Stimulated activated CD8-positive, alpha-beta memory T cell treated with anti-CD3 and anti-CD28 coated beads, Interleukin-4, amount 100 ng/mL, for 1 hour (primary cell): ENCODE measurements at places on chromosomes 6 and 20.

DNA sequence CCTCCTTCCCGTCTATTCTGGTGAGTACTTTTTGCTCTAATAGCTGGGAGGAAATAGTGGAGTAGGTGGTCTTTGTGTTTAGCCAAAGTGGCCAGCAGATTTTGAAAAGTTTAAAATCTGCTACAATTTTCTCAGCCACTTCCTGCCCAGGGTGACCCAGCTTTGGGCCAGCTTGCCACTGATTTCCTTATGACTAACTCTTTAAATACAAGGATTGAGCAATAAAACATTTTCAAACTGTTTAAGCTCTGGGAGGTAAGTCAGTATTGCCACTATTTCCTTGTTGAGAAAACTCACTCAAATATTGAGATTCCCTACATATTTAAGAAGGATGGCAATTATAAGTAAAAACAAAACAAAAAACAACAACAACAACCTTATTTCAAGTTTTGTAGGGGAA lies 54.5 kb downstream of the TRMT11 start:
- no peak for DNase-seq

DNA sequence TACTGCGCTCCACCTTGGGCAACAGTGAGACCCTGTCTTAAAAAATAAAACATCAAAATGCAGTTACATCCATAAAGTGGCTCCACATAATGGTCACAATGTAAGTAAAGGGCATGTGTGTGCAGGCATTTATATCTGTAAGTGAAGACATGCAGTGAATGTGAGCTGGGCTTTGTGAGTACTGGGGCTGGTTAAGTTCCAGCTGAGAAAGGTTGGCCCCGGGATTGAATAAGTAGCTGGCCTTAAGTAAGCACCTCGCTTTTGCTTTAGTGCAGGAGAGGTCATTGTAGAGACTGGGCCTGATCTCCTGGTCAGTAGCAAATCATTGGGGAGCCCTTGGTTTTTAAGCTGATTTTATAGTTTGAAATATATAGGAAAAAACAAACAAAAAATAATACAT lies 8.0 kb downstream of the QKI start:
- DNase-seq = no peak

DNA sequence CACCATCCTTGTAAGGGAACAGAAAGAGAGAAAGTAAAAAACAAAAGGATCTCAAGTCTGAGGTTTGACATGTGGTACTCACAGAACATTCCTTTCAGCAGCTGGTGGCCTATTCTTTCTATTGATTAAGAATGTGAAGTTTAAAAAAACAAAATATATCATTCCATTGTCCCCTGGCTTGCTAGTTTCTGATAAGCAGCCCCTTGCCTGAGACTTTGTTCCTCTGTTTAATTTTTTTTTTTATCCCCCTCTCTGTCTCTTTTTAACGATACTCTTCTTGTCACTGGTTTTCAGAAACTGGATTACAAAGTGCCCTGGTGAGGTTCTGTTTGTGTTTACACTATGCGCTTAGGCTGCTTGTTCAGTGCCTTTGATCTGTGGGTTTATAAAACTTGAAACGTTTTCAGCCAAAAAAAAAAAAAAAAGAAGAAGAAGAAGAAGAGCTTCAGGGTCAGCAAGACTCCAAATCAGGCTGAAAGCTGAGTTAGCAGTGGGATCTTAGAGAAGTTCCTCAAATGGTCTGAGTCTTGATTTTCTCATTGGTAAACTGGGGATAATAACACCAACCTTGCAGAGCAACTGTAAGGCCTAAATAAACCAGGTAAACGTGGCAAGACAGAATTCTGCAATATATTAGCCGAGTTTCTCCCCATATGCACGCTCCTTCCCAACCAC lies 45.1 kb upstream of the SLC22A23 start:
- no peak for DNase-seq

DNA sequence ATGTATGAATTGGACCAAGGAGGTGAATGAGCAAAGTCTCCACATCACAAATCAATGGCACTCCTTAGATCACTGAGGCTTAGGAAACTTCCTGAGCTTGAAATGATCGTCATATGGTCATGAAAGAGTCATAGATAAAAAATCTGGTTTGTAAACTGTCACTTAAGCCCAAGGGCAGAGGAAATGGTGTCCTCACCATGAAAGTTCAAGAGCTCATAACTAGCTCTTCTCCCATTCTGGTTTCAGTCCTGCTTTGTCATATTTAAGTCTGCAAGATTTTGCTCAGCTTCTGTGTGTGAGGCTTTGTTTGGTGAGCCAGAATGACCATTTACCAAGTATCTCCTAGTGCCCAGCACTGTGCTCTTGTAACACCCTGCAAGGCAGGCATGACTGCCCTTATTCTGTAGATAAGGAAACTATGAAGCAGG lies 60.5 kb downstream of the GJA10 start:
- no peak for DNase-seq

DNA sequence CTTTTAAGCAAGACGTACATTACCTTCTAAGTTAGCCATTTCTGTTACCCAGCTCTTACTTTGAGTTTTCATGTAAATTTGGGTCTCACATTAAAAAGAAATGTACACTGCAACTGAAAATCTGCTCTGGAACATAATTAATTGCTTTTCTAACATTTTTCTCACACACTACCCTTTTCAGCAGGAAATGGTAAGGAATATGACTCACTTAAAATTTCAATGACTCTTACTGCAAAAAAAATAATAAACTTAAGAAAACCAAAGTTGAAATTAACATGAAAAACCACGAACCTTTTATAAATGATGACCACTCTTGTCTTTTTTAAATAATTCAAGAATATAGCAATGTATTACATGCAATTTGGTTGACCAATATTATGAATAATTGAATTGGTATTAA lies 1.3 kb downstream of the CGA start:
- DNase-seq = no peak

- no peak for DNase-seq
These were observed 427 bp upstream of the NFKBIE start for GRCh38 chr6:44265722-44266233.

GRCh38 chr6:121879149-121879548 lies 443.7 kb downstream of the GJA1 start:
- DNase-seq = no peak

- no peak for DNase-seq
These were observed 4.8 kb upstream of the EMILIN3 start for GRCh38 chr20:41371371-41371770.

DNA sequence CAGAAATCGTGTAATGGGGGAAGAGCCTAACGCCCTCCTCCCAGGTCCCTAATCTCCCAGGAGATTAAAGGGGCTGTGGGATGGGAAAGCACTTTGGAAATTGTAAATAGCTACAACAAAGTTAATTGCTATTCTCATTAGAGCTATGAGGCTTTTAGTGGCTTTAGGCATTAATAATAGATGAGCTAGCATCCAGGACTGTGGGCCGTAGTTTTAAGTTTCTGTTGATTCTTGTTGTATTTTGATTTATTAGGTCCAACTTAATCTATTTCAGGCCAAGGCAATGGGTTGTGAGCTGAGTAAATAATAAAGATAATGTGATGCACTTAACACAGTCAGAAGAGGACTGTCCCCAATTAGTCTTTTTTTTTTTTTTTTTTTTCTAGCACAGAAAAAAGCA lies 67.7 kb downstream of the ANKRD6 start:
- no peak for DNase-seq

DNA sequence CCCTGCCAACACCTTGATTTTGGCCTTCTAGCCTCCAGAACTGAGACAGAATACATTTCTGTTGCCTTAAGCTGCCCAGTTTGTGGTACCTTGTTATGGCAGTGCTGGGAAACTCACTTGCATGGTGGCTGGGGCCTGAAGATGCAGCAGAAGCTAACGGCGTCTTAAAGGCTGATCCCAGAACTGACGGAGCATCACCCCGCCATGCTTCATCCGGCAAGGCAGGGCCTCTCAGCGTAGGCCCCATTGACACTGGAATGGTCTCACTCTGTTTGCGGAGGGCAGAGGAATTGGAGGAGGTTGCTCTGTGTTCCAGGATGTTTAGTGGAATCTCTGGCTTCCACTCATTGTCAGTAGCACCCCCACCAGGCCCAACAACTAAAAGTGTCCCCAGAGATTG lies 102.1 kb downstream of the JPH2 start:
- DNase-seq = no peak

- DNase-seq = no peak
These were observed 2.4 kb downstream of the SIGLEC1 start for GRCh38 chr20:3710011-3710466.

DNA sequence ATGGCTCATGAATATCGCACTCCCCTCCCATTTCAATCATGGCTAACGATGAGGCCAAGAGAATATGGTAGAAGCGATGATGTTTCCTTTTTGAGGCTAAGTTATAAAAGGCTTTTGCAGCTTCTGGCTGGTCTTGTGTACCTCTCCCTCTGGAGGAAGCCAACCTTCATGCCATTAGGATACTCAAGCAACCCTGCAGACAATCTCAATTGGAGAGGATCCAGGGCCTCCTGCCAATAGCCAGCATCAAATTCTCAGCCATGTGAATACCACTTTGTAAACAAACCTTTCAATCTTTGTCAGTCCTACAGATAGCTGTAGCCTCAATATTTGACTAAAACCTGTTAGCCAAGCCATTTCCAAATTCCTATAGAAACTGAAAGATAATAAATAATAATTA lies 738.4 kb downstream of the KIF16B start:
- no peak for DNase-seq

DNA sequence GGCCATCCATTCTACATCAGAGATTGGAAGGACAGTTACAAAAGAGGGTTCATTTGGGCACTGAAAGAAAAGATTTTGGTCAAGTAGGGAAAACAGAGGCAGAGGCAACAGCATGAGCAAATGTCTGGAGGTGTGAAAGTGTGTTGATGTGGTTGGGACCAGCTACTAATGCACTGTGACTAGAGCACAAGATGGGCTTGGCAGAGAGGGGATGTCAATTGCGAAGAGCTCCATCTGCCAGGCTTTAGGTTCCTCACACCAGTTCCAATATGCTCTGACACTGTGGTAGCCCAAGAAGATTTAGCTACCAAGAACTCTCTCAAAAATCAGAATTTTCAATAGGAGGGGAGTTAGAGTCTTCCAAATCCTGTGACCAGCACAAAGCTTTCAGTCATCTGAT lies 42.1 kb downstream of the TRAF3IP2 start:
- DNase-seq = no peak

DNA sequence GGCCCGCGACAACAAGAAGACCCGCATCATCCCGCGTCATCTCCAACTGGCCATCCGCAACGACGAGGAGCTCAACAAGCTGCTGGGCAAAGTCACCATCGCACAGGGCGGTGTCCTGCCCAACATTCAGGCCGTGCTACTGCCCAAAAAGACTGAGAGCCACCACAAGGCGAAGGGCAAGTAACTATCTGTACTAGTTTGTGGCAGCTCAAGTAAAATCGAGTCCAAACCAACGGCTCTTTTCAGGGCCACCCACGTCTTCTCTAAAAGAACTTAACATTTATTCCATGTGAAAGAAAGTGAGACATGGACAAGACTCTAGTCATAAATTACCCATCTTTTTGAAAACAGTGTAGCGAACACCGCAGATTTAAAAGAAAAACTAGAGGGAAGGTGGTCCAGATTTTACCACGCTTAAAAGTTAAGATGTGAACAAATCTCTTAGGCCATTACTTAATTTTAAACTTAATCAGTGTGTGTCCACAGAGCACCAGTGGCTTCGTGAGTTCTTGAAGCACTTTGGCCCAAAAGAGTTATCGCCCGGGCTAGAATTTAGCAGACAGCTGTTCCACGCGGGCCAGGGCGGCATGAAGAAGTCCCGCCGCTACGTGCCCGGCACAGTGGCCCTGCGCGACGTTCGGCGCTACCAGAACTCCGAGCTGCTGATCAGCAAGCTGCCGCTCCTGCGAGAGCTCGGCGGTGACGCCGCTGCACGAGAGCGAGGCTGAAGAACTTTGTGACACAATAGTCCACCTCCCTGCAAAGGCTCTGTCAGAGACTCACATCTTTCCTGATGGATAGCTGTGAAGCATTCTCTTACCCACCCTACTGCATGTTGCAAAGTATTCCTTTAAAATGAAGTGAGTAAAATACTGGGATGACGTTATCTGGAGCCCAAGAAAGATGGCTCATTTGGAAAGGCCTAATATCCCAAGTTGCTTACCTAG lies 113.9 kb upstream of the PRSS16 start:
- DNase-seq = no peak

- DNase-seq = no peak
These were observed 4.0 kb downstream of the MYLIP start for GRCh38 chr6:16132909-16133308.

- DNase-seq = no peak
These were observed 13.5 kb upstream of the XRN2 start for GRCh38 chr20:21289651-21290050.

- DNase-seq = no peak
These were observed 11.4 kb downstream of the HECA start for GRCh38 chr6:139146317-139146726.

GRCh38 chr6:143109196-143109595 lies 48.5 kb downstream of the AIG1 start:
- no peak for DNase-seq

GRCh38 chr6:153340568-153340967 lies 209.5 kb upstream of the RGS17 start:
- DNase-seq = no peak

- no peak for DNase-seq
These were observed 88.0 kb downstream of the ATP9A start for GRCh38 chr20:51680067-51680749.

- DNase-seq = no peak
These were observed 6.5 kb upstream of the NPBWR2 start for GRCh38 chr20:64113796-64114355.

GRCh38 chr20:48706116-48706656 lies 121.6 kb downstream of the PREX1 start:
- no peak for DNase-seq

DNA sequence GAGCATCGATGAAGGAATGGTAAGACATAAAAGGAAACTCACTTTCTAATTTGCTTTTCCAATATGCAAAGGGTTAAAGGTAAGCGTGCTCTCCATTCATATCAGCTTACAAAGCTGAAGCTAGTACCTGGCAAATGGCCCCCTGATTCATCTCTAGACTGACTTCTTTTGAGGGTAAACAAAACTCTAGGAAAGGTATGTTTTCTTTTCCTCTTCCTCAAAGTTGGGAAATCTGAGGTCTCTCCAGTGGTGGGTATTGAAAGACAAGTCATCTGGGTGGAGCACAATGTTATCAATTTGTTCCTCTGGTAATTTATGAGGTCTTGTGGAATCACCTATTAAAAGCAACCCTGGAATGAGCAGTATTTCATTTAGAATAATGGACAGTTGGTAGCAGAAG lies 7.9 kb upstream of the FBXO30 start:
- no peak for DNase-seq

DNA sequence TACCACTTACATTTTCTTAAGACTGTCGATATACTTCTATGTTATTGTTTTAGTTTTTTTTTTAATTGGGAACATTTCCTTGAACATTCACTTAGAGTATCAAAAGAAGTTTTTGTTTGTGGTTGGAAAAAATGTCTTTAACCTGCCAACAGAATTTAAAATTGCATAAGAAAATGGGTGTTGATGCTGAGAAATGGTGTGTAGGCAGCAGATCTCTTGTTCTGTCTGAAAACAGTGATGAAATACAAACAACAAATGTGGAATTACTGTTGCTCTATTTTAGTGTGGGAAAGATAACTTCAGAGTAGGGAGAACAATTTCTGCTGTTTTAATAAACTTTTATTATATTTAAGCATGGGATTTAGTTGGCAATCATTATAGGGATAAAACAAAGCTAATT lies 293.5 kb downstream of the CDKAL1 start:
- DNase-seq = no peak
